ENCODE measurements at places on chromosomes 3 and 15.

DNA sequence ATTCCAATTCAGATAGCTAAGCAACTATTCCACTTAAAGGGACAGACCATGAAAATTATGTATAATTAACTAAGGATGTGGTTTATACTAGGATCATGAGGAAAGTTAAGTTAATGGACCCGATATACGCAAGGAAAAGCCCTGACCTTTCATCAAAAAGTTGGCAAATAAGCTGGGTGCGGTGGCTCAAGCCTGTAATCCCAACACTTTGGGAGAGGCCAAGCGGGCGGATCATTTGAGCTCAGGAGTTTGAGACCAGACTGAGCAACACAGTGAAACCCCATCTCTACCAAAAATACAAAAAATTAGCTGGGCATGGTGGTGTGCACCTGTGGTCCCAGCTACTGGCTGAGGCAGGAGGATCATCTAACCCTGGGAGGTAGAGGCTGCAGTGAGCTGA is 39.6 kb downstream of the SCAP start:
- DNase-seq, result no peak

DNA sequence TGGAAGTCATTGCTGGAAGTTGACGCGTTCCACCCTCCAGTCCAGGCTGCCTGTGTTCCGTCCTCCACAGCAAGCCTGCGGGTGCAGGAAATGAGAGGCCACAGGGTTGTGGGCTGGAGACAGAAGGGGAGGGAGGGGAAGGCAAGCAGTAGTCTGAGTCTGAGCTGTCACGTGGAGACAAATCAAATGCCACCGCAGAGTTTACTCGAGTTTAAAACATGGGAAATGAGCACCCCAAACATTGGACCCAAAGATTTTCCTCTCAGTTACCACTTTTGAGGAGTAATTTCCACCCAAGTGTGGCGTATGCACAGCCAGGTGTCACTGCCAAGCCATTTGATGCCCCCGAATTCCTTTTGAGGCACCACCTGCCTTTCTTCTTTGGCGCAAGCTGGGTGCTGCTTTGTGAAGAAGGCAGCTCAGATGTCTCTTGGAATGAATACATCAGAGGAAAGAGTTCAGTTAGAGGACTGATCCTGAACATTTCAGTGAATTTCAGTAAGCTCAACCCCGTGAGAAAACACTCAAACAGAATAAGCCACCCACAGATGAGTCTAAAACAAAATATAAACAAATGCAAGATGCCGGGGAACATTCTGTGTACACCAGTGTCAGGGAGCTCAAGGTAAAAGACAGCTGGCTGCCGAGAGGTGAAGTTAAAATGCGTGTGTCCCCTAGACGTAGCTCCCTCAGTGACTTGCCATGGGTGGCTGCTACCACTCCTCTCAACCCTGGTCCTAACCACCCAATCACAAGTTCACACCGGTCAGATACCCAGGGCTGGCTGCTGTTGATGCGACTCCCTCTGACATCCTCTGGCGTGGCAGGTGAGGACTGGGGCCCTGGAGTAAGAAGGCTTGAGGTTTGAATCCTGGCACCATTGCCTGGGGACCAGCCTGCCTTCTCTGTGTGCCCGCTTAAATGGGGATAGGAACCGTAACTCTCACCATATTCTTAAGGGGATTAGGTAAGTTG is 203.8 kb downstream of the UACA start:
- DNase-seq, result peak; percentile 95

GRCh38 chr3:46664188-46664970 is 29.1 kb downstream of the ALS2CL start:
- DNase-seq, result no peak

GRCh38 chr15:91516866-91517265 is 336.6 kb upstream of the SLCO3A1 start:
- DNase-seq, result no peak

DNA sequence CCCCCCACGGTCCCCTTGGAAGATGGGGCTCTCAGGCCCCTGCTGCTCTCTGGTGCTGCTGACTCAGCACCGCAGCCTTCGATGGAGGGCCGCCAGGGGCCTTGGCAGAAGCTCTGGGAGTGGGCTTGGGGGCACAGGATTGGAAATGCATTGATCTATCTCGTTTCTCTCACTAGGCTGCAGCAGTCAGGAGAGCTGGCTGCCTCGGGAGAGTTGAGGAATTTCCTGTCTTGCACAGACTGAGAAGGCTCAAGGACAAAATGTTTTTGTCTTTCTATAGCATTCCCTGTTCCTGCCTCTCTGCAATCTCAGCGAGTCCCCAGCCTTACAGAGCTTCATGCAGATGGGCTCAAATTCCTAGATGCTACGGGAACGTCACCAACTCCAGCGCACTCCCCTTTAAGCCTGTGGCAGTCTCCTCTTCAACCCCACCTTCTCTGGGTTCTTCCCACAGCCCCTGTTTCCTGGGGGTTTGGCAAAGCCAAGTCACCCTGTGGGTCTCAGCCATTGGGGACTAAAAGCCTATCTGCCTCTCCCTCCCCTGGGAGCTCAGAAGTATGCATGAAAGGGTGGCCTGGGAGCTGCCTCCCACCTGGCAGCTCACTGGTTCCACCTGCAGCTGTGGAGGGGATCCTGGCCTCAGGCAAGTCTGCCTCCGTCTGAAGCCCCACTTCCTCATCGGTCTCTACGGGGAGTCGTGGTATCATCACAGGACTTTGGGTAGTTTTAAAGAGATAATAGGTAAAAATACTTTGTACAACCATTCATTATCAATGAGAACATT is 127.4 kb upstream of the HACD2 start:
- DNase-seq, result no peak

DNA sequence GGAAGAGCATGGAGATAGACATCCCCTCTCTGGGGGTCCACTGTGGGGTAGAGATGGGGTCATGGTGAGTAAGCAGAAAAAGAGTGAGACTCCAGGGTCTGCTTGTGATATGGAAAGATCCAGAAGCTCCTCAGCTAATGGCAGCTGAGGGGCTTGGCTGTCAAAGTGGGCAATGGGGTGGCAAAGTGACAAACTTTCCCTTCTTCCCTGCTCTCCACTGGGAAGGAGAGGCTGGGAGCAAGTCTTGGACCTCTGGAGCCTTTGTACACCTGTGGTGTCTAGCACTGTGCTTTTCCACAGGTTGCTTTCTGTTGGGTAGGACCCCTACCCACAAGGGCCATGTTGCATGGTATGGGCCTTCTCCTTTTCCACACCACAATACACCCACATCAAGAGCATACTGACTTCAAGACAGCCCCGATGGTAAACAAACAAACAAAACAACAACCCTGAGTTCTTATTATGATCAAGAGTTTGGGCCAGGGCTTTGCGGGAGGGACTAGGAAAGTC is 3.5 kb downstream of the ITGA11 start:
- no peak for DNase-seq

DNA sequence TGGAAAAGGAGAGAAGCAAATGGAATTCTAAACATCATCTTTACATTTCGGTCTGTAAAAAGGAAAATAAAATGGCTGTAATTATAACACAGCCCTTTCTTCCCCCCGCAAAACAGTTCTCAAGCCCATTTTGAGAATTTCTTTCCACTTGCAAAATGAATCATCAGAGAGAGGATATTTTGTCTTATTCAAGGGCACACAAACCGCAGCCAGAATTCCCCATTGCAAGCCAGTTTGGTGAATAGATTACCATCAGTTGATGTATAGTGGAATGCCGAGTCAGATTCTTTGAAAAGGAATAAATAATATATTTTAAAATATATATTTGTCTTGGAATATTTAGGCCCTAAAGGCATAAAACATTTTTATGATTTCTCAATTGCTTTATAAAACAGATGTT is 420.4 kb upstream of the SEMA6D start:
- no peak for DNase-seq

DNA sequence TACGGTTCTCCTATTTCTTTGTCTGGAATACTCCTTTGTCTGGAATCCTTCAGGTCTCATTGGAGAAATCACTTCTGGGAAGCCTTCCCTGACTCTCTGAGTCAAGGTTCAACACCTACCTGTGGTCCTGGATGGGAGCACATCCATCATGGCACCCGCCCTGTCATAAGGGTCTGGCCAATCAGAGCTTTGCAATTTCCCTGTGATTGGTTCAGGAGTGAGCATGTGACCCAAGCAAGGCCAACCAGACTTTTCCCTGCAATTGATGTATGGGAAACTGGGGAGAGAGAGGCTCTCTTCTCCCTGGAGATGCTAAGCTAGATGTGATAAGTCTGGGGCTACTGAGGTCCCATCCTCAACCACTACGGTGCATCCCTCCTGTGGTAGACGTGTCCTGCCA is 8.1 kb downstream of the FAM3D start:
- DNase-seq, result no peak

Data from common myeloid progenitor, CD34-positive (primary cell).